Stimulated activated CD4-positive, alpha-beta T cell treated with anti-CD3 and anti-CD28 coated beads, TNF-alpha, amount 100 ng/mL, for 24 hours (primary cell): ENCODE measurements at places on chromosomes 7 and 10.

GRCh38 chr7:78130446-78131215, 332.1 kb downstream of the PHTF2 start:
- DNase-seq = no peak

GRCh38 chr7:149689291-149689721, 84.1 kb downstream of the ZNF467 start:
- no peak for DNase-seq

GRCh38 chr7:103989785-103990767, 618 bp upstream of the RELN start:
- DNase-seq = no peak

DNA sequence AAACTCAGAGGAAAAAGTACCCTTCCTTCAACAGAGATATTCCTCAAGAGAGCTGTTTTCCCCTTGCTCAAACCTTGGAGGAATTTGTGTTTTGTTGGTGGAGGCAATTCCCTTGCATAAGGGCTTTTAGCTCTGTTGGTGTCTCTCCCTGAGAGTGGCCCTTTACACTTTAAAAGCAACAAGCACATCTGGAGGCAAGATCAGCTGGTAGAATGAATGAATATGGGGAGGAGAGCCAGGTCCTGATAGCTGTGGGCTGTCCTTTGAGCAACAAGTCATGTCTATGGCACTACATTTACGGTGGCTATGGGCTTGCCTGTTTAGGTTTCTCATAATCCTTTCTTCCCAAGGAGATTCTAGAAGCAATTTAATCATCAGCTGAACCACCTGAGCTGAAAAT, 384.0 kb downstream of the SORCS3 start:
- DNase-seq = no peak

GRCh38 chr7:131574741-131575140, 18.3 kb upstream of the PODXL start:
- DNase-seq = no peak

- no peak for DNase-seq
Observed at GRCh38 chr7:91692800-91693199, 187.7 kb downstream of the MTERF1 start.

DNA sequence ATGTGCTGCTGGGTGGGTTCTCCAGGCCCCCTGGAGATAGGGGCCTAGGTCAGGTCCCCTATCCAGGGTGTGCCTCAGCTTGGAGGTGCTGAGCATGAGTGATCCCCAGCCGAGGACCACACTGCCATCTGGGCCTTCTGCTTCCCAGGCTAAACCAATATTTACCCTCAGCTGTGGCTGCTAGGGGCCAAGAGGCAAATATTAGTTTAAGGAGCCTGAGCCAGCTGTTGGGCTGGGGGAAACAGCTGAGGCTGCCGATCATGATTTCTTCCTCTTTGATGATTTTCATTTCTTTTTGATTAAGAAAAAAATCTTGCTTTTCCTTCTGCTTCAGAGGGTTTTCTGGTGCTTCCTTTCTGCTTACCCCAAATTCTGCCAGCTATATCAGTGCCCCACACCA, 83.4 kb downstream of the NEURL1 start:
- DNase-seq = no peak

DNA sequence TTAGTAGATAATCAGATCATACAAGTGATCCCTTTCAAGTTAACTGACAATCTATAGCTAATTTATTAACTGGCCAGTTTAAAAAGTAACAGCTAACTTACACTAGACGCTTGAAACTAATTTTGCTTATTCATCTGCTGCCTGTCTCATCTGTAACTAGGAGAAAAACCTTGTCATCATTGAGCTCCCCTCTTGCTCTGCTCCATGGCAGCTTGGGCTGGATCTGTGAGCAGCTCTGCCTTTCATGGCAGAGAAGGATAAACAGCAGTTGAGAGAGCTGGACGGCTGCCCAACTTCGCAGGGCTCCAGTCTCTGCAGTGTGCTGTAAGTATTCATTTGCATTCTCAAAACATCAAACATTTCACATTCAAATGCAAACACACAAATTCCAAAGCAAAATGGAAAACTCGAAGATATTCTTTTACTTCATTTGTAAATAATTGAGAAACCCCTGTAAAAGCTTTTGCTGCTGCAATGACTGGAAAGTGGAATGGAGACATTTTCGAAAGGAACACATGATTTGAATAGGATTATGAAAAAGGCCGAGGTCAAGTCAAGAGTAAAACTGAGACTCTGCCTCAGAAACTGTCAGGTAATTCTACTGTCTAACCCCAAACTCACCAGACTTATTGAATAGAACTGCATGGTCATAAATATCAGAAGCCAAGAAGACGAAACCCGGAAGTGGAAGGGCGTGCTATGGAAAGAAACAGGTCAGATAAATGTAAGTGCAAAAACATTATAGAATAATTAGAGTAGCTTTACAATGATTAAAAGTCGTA, 17.6 kb downstream of the SLC35B4 start:
- DNase-seq = no peak

DNA sequence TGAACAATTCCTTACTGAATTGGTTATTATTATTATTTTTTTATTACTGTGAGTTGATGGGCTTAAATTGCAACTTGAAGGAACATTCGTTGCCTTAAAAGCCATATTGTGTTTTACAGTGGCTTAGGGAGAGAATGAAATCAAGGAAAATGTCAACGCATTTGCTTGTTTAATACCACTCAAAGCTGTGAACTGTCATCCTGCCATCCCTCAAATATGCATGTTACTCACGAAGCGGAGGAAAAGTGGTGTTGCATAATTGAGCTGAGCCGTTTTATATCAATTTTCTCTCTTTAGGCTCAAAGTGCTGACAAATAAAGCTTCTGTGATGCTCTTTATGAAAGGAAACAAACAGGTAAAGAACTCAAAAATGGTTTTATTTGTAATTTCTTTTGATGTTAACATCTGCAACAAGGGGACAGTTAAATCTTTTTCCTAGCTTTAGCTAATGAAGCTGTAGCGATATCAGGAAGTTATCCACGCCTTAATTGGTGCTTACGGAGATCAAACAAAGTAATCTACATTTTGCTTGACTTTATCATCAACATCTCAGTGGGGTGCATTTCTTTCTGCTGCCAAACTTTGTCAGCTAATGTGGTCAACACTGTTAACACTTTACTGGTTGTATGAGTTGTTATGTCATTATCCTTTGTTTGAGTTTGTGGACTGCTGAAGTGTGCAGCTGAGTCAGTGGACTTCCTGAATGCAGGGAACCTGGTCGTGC, 33.1 kb downstream of the GLRX3 start:
- no peak for DNase-seq

DNA sequence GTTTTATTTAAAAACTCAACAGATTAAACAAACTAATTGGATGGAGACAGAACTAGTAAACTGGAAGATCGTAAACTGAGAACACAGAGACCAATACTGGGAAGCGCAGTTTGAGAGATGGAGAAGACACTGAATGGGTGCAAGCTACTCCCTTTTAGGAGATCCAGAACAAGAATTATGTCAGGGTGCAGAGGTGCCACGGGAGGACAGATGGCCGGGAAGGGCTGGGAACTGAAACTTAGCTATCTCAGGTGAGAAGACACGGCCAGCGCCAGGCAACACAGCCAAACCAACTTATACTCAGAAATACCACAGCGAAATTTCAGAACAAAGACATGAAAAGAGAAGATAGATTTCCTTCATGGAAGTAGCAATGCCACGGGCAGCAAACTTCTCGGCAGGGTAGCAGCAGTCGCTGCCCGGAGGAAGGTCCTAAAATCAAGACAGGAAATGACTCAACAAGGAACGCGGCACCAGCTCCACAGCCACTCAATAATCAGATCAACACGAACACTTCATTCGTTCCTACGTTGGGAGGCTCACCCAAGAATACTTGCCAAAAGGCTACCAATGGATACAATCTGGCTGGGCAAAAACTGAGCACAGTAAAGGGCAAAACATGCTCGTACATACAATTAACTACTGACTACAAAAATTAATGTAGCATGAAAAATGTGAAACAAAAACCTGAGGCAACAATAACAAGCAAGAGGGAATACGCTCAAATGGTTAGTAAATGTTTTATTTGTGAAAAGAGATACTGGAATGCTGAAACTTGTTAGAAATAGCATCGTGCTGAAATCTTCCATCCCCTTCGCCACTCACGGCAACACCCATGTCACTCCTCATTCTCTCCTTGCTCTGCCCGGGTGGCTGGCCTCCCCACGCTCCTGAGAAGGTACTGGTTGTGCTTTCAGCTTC, 2.2 kb upstream of the LRRC27 start:
- DNase-seq = no peak

- no peak for DNase-seq
Observed at GRCh38 chr7:102874166-102874829, 38.5 kb upstream of the LRRC17 start.

DNA sequence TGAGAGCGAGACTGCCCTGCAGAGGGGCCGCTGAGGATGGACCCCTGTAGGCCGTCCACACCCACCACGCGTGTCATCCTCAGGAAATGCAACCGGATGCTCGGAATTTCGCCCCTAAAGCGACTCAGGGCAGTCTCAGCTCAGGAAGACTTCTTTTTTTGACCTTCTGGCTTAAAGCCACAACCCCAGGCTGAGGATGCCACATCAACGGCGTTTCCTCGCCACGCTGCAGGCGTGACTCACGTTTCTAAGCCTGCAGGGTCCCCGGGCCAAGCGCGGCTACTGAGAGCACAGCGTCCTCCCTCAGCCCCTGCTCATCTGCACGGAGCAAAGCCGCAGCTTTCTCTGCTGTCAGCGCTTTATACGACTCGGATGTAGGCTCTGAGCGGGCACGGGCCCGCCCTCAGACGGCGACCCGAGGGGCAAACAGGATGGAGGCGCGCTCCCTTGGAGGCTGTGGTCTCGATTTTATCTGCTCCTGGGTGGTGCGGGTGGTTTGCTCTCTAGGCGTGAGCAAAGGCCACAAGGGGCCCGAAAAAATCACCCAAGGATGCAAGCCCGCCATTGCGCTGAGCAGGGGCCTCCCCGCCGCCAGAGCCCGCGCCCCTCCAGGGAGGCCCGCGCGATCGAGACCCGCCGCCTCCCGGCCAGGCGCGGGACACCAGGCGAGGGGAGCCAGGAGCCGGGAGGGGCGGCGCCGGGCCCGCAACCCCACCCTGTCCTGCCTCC, 726 bp upstream of the INSIG1 start:
- DNase-seq = peak; percentile 65

- no peak for DNase-seq
Observed at GRCh38 chr10:47449979-47450378, 33.9 kb downstream of the ANXA8 start.

GRCh38 chr7:67505449-67505848, 508.8 kb downstream of the TYW1 start:
- DNase-seq = no peak

DNA sequence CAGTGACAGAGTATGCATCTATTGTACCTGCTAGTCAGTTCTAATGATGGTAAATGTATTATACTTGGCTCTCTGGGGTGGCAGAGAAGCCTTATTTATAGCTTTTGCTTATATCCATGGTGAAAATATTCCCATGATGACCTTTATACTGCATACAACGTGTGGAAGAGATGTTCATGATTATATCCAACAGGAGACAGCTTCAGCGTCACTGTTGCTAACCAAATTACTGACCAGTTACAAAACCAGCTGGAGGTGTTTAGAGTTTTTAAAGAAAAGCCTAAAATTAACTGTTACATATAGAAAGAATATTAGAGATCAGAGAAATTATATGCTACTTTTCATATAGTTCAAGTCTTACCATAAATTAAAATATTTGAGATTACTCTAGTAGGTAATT, 280.8 kb downstream of the ETV1 start:
- DNase-seq = no peak

DNA sequence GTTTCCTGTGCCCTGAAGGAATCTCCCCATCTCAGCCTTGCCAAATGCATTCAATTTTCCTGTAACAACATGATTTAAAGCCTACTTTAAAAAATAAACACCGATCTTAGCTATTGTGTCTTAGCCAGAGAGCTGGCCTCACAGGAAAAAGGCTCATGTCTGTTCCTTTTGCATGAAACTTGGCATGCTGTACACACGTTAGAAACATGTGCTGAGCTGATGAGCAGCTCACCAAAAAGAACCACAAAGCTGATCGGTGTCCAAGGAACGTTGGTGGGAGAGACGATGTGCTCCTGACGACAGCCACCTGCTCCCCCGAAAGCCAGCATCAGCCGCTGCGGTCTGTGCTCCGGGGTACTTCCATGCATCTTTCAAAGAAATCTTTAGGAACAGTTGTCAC, 135.9 kb downstream of the ADARB2 start:
- DNase-seq = no peak

GRCh38 chr10:128901236-128901635, 565.8 kb upstream of the MGMT start:
- DNase-seq = no peak

GRCh38 chr10:62690703-62691102, 113.8 kb upstream of the ADO start:
- DNase-seq = no peak

DNA sequence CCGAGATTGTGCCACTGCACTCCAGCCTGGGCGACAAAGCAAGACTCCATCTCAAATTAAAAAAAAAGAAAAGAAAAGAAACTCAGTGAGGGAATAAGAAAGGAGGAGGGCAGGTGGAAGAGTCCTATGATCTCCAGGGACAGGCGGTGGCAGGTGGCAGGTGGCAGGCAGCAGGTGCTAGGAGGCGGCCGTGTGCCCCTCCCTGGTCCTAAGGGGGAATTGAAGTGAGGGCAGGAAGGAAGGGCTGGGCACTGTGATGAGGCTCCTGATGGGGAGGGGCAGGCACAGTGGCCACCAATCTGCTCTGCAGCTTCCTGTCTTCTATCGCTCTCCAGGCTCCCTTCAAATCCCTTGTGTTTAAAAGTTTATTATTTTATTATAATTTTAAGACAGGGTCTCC, 41.2 kb upstream of the UBE3C start:
- DNase-seq = no peak

GRCh38 chr7:26083113-26083512, 68.9 kb upstream of the NFE2L3 start:
- no peak for DNase-seq

GRCh38 chr10:101151395-101151794, 20.3 kb downstream of the TLX1 start:
- no peak for DNase-seq

DNA sequence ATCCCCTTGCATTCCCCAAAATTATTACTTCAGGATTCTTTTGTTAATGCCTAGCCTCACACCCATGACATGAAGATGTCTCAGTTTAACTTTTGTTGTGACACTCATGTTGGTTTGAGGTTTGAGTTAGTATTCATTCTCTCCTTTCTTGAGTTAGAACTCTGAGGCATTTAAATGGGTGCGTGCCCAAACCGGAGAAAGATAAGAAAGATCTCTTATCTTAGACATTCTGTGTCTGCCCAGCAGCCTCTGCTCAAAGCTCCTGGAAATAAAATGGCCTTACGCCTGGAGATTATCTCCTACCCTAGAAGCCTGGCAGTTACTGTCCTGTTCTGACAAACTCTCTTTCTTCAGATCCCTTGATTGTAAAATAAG, 26.3 kb downstream of the WBP1L start:
- no peak for DNase-seq

- DNase-seq = no peak
Observed at GRCh38 chr7:27972276-27972675, 208.3 kb downstream of the JAZF1 start.

- DNase-seq = no peak
Observed at GRCh38 chr10:79342295-79342761, 4.9 kb upstream of the PPIF start.
